ENCODE measurements at places on chromosomes 7 and 10. TPM values are rescaled to one million over a fixed set of nuclear protein-coding genes. Genes with fewer than 3 reads are reported as not detected.

Gene IMPDH1
- total RNA-seq: 39.9 TPM

Gene RNF148
- not detected for total RNA-seq

Gene PNLIPRP2
- total RNA-seq: not detected

Gene CLDN4
- 1.3 TPM for total RNA-seq

Gene HECW1
- total RNA-seq: not detected

Gene OR13A1
- not detected for total RNA-seq

Gene CDK14
- total RNA-seq: 3.7 TPM

Gene CTAGE8
- total RNA-seq: not detected

Gene LRRC4
- total RNA-seq: 0.07 TPM

Gene TET1
- 1.9 TPM for total RNA-seq

Gene UNCX
- not detected for total RNA-seq

Gene LLCFC1
- total RNA-seq: not detected

Gene HABP2
- total RNA-seq: 0.13 TPM

Gene SPDYE5
- not detected for total RNA-seq

Gene CFAP70
- total RNA-seq: 3.4 TPM

Gene HTR7
- total RNA-seq: 0.07 TPM

Gene ASZ1
- not detected for total RNA-seq
